ENCODE measurements at places on chromosomes 5 and 9.

DNA sequence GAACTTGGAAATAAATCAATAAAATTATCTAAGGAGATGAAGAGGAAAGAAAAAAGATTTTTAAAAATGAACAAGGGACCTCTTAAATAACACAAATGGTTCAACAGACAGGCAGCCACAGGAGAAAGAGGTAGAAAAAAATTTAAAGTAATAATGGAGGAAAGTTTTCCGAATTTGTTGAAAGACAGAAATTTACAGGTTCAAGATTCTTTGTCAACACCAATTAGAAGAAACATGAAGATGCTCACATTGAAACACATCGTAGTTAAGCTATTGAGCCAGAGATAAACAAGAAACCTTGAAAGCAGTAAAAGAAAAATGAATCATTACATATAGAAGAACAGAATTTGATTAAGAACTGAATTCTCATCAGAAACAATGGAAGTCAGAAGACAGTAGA lies 68.7 kb upstream of the OSMR start:
- no peak for DNase-seq

DNA sequence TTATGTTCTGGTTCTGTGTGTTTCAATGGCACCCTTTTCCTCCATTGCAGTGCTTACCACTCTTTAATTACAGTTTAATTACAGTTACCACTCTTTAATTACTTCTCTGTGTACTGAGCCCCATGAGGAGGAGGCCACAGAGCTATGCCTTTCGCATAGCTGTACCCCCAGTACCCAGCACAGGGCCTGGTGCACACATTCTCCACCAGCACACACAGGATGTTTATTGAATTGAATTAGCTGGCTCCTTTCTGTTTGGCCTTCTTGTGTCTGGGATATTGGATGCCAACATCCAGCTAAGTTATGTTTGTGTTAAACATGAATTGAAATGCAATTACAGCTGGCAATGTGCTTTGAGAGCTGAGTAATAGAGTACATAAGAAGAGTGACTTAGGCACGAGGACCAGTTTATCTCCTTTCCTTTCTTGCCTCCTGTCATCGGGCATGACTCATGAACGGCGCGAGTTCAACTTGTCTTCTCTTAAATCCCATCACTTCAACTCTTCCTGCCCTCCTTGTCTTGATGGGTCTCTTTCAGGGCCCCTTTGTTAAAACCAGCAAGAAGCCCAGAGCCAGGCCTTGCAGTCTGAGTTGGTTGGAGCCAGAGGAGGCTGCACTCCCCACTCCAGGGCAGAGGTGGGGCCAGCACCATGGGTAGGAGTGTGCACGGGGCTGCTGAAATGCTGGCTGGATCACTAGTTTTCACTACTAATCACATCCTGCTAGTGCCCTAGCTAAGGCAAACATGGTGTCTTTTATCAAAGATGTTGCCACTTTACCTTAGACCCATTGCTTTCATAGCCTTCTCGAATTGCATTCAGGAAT lies 37.4 kb downstream of the MVB12B start:
- no peak for DNase-seq

- peak; percentile 46 for DNase-seq
These were observed at the start of gene GSN for GRCh38 chr9:121267689-121268597. Gene GSN, plus strand, starts transcription at chr9:121268162. Its CDS starts 33,810 bp downstream, at chr9:121301972.

DNA sequence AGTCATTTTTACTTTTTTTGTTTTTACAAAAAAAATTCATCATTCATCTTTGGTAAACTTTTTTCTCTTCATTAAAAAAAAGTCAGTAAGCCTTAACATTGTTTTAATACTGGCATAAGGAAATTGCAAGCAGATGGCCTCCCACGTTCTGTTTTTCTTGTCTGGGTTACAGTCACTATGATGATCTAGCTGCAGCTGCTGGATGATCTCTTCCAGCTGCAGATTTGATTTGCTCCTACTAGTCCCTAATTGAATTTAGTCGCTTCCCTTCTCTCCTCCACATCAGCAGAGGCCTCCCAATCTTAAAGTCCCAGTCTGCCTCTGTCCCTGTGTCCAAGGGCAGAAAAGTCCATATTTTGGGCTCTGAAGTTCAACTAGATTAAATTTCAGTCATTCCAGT lies 106.8 kb upstream of the PTGER4 start:
- no peak for DNase-seq

GRCh38 chr5:143836161-143836725 lies 24.3 kb downstream of the HMHB1 start:
- DNase-seq, result no peak

- DNase-seq, result no peak
These were observed 294.3 kb downstream of the TAF11L14 start for GRCh38 chr5:17928581-17928981.

GRCh38 chr9:134736791-134737497 lies 95.3 kb downstream of the COL5A1 start:
- DNase-seq, result no peak

DNA sequence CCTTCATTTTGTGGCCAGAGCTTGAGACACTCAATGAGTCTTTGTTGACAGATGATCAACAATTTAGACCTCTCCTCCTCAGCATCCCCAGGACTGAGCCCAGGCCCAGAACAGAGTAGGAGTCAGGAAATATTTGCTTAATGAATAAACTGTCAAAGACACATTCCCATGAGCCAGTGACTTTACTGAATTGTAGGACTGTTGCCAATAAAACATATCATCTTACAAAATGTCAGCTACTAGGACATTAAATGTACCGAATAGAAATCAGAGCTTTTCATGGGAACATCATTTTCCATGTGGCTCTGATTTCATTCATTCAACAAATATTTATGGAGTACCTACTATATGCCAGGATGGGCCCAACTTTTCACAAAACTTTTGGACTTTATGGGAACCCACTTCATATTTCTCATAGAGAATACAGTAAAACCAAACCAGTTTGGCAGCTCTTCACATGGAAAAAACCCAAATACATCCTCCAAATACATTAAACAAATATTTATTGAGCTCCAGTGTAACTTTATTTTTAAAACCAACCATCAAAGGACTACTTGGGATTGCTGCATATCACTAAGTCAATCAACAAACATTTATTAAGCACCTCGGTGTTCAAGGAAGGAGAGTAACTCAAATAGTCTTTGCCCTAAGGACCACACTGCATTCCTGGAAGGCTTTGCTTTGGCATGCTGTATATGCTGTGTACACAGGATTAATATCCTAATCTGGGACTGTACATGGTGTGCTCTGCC lies 11.4 kb downstream of the VDAC1 start:
- no peak for DNase-seq

DNA sequence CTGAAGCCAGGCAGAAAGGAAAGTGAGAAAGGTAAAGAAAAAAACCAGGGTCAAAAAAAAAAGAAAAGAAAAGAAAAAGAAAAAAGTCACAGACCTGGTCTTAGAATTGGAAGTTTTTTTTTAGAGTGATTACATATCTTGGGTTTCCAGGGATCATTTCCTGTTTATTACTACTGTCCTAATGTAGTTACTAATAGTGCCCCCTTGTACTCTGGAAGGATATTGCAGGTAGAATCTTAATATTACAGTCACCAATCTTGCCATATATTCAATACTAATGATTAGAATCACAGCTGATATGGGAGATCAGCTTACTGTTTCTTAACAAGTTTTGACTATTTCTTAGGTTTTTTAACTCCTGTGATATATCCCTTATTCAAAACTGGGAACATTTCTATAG lies 543.2 kb upstream of the CDH6 start:
- DNase-seq, result no peak

DNA sequence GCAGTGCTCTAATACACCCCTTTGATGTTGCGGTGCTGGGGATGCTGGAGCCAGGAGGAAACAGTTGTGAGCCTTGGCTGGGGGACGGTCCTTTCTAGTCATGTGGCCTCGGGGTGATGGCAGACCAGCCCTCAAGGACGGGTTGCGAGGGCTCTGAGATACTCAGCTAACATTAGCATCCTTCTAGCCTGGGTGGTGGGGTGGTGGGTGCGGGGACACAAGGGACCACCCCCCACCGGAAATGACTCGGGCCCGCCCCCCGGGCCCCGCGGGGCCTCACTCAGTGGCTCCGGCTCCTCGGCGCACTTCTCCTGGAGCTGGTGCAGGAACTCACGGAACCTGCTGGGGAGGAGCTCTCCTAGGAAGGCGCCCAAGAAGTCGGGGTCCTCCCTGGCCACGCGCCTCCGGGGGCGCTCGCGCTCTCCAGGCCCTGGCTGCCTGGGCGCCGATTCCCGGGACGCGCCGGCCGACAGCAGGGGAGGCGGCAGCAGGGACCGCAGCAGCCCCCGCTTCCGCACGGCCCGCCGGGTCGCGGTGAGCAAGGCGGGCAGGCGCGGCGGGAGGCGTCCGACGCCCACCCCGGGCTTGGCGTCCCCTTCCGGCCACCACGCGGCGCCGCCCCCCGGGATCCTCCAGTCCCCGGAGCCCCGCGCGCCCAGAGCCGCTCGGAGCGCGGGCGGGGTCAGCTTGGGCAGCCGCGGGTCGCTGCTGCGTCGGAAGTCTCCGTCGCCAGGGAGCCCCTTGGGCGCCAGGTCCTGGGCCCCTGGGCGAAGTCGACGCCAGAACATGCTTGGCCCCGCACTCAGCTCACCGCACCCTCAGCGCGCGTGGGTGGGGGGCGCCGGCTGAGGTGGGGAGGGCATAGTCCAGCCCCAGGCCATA lies 873 bp downstream of the C9orf50 start:
- DNase-seq, result no peak

- DNase-seq, result no peak
These were observed 78.1 kb downstream of the SNCAIP start for GRCh38 chr5:122390154-122390553.

DNA sequence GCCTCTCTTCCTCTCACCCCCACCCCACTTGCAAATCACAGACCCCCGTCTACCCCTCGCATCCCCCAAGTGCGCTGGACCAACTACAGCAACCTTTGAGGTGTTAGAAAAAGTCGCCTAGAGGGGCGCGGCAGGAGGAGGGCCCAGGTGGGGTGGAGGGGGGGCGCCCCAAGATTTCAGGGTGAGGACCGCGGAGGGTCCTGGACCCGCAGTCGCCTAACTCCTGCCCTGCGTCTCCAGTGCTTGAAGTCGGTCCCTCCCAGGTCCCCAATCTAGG lies 379 bp upstream of the EGFLAM start:
- DNase-seq, result no peak

DNA sequence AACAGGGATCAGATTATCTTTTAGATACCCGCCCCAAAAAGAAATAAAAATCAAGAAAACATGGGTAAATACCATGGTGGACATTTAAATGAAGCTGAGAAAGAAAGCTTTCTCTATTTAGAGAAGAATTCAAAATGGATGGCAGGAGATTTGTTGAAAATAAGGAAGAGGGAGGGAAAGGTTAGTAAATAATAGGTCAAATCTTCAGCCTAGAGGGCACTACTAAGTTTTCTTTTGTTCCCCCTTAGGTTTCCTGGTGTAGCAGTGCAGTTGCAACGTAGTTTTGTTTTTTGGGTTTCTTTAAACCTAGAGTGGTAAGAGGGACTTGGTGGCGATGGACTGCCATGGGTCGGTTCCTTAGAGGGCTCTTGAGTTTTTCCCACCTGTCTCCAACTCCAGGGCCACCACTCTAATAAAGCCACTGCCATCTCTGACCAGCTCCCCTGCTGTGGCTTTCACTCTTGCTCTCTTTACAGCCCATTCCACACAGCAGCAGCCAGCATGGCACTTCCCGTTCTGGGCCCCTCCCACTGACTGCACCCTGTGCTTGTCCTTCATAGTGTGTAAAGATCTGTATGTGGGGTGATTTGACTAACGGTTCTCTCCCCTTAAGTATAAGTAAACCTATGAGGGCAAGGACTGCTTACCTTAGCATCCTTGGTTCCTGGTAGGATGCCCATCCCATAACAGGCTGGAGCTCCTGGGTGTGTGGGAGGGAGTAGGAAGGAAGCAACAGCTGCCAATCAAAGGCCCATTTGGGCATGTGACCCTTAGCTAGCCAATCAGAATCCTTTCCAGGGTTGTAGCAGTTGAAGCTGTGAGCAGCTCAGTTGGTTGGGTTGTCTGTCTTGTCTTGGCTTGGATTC lies 118.3 kb downstream of the SLC1A3 start:
- DNase-seq, result no peak

DNA sequence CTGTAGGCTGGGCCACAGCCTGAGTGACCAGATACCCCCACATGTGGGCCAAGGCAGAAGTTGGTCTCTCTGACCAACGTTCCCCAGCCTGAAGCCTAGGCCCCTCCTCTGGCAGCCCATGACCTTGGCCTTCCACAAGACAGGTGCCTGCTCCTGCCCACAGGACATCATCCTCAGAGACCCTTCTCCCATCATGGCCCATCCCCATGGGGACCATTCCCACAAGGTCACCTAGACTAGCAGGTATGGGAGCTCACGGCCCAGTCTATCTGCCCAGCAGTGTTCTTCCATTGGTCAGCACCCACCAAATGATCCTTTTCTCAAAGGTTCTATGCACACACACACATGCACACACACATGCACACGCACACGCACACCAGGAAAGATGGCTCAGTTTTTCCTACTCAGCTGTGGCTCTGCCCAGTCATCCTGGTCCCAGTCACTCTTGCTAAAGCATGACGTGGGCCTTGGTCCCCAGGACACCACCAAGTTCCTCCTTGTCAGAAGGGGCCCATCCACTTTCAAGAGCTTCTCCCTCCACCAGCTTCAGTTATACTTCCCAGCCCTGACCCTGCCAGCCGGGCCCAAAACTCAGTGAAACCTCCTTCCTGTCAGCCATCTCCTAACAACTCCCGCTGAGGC lies 65.4 kb downstream of the PAX5 start:
- no peak for DNase-seq

DNA sequence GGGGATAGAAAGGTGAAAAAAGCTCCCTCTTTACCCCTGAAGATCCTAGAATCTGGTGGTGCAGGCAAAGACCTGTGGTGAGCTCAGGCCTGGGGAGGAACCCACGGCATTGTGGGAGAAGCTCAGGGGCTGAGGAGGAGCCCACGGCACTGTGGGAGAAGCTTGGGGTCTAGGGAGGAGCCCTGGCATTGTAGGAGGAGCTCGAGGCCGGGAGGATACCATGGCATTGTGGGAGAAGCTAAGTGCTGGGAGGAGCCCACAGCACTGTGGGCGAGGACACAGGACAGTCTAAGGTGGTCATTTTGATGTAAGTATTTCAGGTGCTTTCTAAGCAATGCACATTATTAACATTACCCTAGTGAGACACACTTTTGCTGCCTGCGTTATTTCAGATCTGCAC lies 179.7 kb downstream of the HSD17B3 start:
- no peak for DNase-seq

DNA sequence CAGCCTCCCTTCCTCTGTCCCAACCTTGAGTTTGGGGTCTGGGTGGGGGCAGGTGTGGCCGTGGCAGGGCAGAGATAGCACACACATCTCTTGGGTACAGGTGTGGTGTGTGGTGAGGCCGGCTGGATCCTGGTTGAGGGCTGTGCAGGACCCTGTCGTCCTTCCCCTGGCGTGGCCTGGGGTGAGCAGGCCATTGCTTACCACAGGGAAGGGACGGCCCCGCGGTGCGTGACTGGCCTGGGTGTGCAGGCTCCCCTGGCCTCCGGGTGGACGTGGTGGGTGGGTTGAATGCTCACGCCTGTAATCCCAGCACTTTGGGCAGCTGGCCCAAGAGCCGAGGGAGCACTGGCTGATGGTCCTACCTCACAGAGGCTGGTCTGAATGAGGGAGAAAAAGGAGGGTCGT lies 1.2 kb downstream of the ARRDC1 start:
- DNase-seq, result no peak

GRCh38 chr5:119379096-119379495 lies 23.3 kb downstream of the TNFAIP8 start:
- no peak for DNase-seq
